RPMI8226 (cell line): ENCODE measurements at places on chromosomes 2 and 18.

DNA sequence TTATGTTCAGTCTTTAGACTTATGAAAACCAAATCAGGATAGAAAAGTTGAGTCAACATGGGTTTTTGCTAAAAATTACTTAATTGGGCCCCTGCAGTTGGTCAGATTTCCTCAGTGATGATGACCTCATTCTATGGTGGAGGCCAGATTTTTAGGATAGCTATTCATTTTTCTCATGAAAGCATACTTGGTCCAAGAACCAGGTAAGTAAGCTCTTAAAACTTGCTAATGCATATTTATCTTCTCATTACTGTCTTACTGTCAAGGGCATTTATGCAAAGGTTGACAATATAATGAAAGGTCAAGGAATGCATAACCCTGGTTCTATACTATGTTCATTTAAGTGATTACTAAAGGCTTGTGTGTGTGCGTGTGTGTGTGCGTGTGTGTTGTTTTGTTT, 650.6 kb downstream of the SATB2 start:
- DNase-seq = no peak

DNA sequence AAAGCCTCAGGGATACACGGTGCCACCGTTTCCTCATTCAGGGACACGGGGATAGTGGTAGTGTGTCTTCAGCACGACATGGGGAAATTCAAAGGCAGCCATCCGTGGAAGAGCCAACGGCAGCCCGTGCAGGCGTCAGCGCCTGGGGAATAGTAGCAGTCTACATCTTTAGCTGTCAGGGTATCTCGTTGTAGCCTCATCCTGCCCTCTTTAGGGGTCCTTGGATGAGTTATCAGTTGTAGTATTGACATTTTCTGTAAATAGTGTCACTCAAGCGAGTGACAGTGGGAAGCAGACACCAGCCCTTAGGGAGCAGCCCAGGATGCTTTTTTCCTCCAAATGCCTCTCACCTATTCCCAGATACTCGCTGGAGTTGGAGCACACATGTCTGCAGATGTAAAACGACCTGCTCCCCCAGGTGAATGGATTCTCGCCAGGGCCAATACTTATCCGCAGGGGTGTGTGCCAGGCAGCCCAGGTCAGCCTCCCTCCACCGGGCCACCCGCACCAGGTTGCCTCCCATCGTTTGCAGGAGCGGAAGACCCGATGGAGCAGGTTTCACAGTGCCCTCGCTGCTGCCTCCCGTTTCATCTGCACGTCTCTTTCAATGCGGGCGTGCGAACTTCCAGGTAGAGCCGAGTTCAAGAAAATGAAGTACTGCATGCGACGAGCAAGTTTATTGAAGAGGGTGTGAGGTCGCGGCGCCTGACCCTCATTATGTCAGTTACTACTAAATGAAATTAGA, 41.0 kb downstream of the AGAP1 start:
- DNase-seq = no peak

- DNase-seq = no peak
Observed at GRCh38 chr18:23661735-23662308, 889 bp downstream of the ANKRD29 start.

DNA sequence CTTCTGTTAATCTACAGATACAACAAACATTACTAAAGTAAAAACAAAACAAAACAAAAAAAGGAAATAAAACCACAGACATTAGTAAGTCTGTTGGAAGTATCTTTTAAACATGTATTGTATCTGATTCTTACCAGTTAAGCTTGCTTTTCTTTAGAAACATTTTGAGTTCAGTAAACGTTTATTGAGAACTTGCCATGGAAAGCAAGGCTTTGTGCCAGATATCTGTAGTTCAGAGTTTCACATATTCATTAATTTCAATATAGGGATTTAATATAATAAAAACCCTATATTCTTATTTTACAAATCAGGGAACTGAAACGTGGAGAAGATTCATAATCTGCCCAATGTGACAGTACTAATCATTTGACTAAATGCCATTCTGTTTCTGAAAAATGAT, 1101.0 kb upstream of the GYPC start:
- DNase-seq = no peak

DNA sequence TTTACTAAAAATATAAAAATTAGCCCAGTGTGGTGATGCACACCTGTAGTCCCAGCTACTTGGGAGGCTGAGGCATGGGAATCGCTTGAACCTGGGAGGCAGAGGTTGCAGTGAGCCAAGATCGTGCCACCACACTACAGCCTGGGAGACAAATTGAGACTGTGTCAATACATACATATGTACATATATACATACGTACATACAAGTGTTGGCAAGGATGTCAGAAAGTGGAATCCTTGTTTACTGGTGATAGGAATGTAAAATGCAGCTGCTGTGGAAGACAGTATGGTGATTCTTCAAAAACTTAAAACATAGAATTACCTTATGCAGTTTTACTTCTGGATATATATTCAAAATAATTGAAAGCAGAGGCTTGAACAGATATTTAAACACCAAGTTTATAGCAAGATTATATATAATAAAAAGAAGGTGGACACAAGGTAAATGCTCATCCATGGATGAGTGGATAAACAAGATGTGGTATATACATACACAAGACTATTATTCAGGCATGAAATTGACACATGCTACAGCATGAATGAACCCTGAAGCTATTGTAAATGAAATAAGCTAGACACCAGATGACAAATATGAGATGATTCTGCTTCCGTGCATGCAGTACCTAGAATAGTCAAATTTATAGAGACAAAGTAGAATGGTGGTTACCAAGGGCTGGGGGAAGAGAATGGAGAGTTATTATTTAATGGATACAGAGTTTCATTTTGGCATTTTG, 43.2 kb downstream of the CCDC138 start:
- no peak for DNase-seq

DNA sequence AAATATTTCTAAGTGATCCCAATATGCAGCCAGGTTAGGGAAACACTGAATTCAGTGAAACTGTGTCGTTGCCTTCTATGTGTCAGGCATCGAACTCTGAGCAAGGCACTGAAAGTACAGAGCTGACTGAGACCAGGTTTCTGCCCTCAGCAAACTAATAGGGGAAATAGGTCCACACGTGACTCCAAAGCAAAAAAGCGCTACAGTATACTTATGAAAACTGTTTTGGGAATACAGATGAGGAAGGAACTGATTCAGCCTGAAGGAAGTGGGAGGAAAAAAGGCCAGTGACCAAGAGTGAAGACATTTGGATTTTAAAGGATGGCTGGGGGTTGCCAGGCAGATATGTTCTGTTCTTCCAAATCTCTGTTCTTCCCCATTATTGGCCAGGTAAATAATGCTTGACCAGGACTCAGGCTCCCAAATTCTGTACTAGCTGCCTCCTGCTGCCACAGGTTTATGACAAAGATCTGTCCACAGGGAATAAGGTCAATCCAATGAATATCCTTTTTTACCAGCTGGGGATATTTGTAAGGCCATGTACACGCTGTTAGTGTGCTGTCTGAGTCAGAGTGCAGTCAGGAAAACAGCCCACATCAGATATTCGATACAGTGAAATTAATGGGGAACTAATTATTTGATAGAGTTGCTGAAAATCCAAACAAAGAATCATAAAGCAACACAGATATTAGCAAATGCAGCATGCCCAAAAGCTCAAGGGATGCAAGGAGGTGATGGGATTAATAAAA, 24.5 kb upstream of the INPP4A start:
- DNase-seq = no peak

DNA sequence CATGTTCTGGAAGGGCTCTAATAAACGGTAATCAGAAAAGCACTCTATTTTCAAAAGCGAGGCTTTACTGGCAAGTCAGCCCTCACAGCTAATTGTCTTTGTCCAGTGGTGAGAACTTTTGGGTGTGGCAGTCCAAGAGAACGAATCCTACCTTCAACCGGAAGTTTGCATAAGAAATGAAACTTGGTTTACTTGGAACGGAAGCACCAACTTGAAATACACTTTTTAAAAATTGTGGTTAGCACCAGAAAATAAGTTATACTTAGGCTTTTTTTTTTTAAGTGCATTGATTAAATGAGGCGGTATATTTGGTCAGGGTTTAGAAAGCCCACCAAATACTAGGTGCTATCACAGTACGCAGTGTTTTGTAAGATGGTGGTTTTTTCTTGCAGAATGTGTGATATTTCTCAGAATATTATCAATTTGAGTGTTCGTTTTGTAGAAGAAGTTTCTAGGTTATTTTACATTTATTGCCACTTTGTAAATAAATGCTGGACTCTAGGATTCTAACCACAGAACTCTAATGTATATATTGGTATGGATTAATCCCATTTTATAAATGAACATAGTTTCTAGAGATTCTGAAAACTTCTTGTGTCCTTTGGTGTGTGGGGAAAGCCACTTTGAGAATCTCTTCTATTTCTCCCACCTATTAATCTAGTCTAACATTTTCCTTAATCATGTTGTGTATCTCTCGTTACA, 1.2 kb downstream of the MYL12A start:
- peak; percentile 73 for DNase-seq

GRCh38 chr2:169928463-169928864, 101.2 kb downstream of the UBR3 start:
- peak; percentile 53 for DNase-seq

GRCh38 chr2:130720036-130720435, 8.8 kb upstream of the GPR148 start:
- no peak for DNase-seq

GRCh38 chr18:37565977-37566478, 430 bp upstream of the CELF4 start:
- DNase-seq = peak; percentile 58

DNA sequence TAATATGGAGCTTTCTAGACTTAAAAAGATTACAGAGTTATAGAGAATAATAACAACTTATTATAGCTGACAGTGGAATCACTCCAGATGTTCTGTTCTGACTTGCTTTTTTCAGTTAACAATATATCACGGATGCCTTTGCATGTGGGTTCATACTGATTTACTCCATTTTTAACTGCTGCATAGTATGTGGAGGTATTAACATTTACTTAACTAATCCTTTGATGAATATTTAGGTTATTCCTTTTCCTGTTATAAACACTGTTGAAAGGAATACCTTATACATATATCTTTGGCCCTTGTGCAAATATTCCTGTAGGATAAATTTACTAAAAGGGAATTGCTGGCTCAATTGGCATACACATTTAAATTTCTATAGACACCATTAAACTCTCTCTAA, 33.1 kb upstream of the ZFP36L2 start:
- DNase-seq = no peak

- no peak for DNase-seq
Observed at GRCh38 chr2:101673920-101674319, 23.6 kb upstream of the MAP4K4 start.

- no peak for DNase-seq
Observed at GRCh38 chr2:137493261-137493660, 471.0 kb upstream of the HNMT start.

- DNase-seq = no peak
Observed at GRCh38 chr2:144515099-144515695, 4.7 kb downstream of the ZEB2 start.

GRCh38 chr2:2668681-2669265, 337.7 kb upstream of the MYT1L start:
- no peak for DNase-seq

DNA sequence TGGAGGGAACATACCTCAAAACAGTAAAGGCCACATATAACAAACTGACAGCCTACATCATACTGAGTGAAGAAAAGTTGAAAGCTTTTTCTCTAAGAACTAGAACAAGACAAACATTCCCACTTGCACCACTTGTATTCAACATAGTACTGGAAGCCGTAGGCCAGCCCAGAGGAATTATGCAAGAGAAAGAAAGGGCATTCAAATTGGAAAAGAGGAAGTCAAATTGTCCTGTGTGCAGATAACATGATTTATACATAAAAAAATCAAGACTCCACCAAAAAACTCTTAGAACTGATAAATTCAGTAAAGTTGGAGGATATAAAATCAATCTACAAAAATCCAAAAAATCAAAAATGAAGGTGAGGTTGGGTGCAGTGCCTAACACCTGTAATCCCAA, 8.0 kb upstream of the KDM3A start:
- no peak for DNase-seq

GRCh38 chr2:127423478-127423843, 5.2 kb downstream of the PROC start:
- DNase-seq = peak; percentile 42

- no peak for DNase-seq
Observed at GRCh38 chr2:133791191-133791590, 222.9 kb upstream of the NCKAP5 start.

GRCh38 chr2:7373156-7373555, 455.9 kb downstream of the RNF144A start:
- no peak for DNase-seq

- no peak for DNase-seq
Observed at GRCh38 chr2:188695953-188696352, 278.2 kb upstream of the COL3A1 start.
